Posterior vena cava (tissue), 2 donors: ENCODE measurements at places on chromosomes 5 and 9. TPM values are rescaled to one million over a fixed set of nuclear protein-coding genes. Genes with fewer than 3 reads are reported as not detected.

The LVRN gene
- total RNA-seq: 1.5 TPM

The SPINK6 gene
- total RNA-seq: not detected

The SPATA31A6 gene
- not detected for total RNA-seq

The IL4 gene
- total RNA-seq: not detected

The MYOZ3 gene
- total RNA-seq: 1.3 TPM

The ITGA1 gene
- total RNA-seq: 213 TPM

The C5orf58 gene
- total RNA-seq: not detected

The DMRT3 gene
- not detected for total RNA-seq

The PITX1 gene
- total RNA-seq: 0.81 TPM

The GLDC gene
- total RNA-seq: 0.52 TPM

The RXRA gene
- 44.7 TPM for total RNA-seq

The CCDC69 gene
- 70.6 TPM for total RNA-seq

The CCDC171 gene
- total RNA-seq: 2.6 TPM

The PCDHGA3 gene
- 3.0 TPM for total RNA-seq

The FOXD1 gene
- 10.2 TPM for total RNA-seq

The PCDHA8 gene
- not detected for total RNA-seq

The CD180 gene
- 1.5 TPM for total RNA-seq

The ADAMTS16 gene
- 0.74 TPM for total RNA-seq

The ENHO gene
- total RNA-seq: 0.24 TPM

The MACIR gene
- total RNA-seq: 3.6 TPM

The PCDHB5 gene
- total RNA-seq: 2.8 TPM

The DBH gene
- total RNA-seq: not detected

The KIF12 gene
- not detected for total RNA-seq

The DMRT2 gene
- 0.24 TPM for total RNA-seq

The CEL gene
- total RNA-seq: 2.8 TPM

The FGFR4 gene
- 1.5 TPM for total RNA-seq

The AJM1 gene
- total RNA-seq: 4.7 TPM

The OLFM1 gene
- 29.2 TPM for total RNA-seq

The PDLIM4 gene
- 83.2 TPM for total RNA-seq

The IL5 gene
- total RNA-seq: not detected

The SLC6A19 gene
- 0.09 TPM for total RNA-seq

The BHMT2 gene
- total RNA-seq: 24.5 TPM

The SHISAL2B gene
- total RNA-seq: not detected

The UGCG gene
- total RNA-seq: 32.7 TPM

The UNC13B gene
- 29.1 TPM for total RNA-seq

The FOXI1 gene
- not detected for total RNA-seq

The UCK1 gene
- total RNA-seq: 16.8 TPM

The ARHGEF37 gene
- 10.7 TPM for total RNA-seq

The AMACR gene
- 9.4 TPM for total RNA-seq

The GKAP1 gene
- total RNA-seq: 11.9 TPM

The KCNMB1 gene
- total RNA-seq: 48.6 TPM

The FAM221B gene
- total RNA-seq: not detected

The C5orf52 gene
- total RNA-seq: not detected

The ERBIN gene
- total RNA-seq: 60.3 TPM

The AMBP gene
- total RNA-seq: not detected

The FREM1 gene
- total RNA-seq: 3.3 TPM

The LOX gene
- total RNA-seq: 98.8 TPM

The STK32A gene
- total RNA-seq: 0.95 TPM

The TYRP1 gene
- total RNA-seq: 0.28 TPM
